ENCODE measurements at places on chromosomes 3 and 15.

DNA sequence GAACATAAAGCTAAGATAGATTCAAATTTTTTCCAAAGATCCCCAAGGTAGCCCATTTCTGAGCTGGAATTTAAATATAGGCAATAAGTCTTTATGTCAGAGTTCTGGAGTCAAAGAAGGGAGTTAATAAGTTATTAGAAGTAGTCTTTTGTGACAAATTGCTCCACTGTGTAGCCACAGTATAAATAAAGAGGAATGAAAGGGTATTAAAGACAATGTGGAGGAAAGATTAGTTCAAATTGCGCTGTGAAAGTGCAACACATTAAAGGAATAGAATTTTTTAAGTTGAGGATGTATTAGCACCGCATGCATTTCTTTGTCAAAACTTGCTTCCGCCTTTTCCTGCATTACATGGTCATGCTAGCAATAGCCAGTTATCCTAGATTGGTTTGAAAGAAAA lies 666.6 kb upstream of the CCDC54 start:
- DNase-seq, result no peak

DNA sequence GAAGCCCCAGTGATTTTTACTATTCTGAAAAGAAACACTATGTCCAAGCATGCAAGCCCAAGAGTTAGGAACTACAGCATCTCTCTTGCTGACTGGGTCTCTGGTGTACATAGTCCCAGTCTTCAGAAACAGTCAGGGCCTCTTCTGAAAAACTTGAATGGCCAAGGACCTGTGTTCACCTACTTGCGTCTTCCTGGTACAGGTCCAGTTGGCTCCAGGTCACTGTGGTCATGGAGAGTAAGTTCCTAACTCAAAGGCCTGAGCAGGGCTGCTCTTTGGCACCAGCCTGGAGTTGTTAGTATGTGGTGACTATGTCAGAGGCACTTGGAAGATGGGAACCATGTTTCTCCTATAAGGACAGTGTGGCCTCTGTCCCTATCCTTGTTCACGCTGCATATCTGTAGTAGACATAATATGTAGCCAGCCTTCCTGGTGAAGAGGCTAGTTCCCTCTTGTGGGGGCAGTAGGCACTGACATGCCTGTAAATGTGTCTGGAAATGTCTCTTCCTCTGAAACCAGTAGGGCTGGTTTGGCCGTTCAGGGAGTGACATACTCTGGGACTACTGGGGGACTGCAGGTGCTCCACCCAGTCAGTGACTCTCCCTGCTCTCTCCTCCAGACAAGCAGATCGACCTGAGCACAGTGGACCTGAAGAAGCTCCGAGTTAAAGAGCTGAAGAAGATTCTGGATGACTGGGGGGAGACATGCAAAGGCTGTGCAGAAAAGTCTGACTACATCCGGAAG lies 2.6 kb upstream of the RBM15B start:
- peak; percentile 71 for DNase-seq

GRCh38 chr3:18556503-18557135 lies 131.5 kb upstream of the SATB1 start:
- DNase-seq, result peak; percentile 45

GRCh38 chr3:108447096-108447847 lies 63.1 kb downstream of the MYH15 start:
- DNase-seq, result no peak

- DNase-seq, result no peak
Observed at GRCh38 chr3:77042882-77043281, 3.0 kb downstream of the ROBO2 start.

DNA sequence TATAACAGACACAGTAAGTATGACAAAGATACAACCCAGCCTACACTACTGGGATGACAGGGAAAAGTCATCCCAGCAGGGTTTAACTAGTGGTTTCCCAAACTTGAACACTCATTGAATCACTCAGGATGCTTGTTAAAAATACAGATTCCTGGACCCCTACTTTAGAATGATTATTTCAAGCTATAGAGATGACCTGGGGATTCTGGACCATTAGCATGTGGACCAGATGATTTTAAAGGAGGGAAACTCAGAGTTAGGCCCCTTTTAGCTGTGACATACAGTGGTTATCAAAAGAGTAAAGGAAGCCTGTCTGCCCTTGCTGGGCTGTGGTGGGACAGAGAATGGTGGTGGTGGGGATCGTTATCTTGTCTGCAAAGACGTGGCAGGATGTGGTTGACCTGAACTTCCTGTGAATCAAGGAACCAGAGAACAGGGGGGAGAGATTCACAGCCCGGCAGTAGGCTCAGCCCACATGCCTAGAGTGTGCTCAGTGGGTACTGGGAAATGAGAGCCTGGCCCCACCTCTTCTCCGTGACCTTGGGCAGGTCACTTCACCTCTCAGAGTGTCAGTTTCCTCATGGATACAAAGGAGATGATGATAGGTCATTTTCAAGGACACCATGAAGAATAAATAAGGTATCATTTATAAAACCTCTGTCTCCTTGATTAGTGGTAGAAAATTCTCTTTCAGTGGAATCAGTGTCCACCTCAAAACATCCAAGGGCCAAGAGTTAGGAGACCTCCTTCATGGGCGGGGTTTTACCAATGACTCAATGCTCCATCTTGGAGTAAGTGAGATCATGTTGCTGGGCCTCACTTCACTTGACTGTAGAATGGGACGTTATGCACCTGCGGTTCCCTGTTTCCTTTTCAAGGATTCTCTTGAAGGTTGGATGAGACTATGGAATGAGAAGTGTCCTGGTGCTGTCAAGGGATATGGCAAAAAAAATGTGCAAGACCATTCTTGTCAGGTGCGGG lies 306.5 kb downstream of the RPLP1 start:
- DNase-seq, result no peak

DNA sequence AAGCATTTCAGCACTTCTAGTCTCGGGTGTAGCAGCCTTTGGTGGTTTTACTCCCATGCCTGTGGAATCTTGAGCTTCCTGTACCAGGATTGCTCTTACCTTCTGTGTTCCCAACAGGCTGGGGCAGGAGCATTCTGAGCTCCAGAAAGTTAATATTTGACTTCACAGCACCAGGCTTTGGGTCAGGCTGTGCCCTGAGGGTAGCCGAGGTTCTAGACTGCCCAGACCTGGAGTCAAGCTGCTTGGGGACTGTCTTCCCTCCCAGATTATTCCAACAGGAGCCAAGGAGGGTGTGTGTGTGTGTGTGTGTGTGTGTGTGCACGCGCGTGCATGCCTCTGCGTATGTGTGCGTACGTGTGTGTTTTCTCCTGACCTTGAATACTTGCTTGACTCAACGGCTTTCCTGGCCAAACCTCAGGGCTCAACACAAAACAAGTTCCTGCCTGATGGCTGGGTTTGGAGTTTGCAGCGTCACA lies 94.8 kb downstream of the FLNB start:
- peak; percentile 71 for DNase-seq

DNA sequence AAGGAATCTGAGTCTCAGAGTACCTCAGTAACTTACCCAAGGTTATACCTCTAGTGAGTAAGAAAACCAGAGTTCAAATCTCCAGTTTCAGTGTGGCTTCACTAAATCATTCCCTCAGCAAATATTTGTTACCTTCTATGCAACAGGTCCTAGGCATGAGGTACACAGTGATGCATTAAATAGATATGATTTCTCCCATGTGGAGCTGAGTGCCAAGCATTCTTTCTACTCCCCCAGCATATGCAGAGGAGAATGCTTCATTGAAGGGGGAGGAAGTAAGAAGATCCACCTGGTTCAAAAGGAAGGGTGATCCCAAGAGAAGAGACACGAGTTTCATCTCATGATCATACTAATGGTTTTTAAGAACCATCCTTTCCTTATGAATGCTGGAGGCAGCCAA lies 6.8 kb upstream of the MTHFS start:
- DNase-seq, result no peak

DNA sequence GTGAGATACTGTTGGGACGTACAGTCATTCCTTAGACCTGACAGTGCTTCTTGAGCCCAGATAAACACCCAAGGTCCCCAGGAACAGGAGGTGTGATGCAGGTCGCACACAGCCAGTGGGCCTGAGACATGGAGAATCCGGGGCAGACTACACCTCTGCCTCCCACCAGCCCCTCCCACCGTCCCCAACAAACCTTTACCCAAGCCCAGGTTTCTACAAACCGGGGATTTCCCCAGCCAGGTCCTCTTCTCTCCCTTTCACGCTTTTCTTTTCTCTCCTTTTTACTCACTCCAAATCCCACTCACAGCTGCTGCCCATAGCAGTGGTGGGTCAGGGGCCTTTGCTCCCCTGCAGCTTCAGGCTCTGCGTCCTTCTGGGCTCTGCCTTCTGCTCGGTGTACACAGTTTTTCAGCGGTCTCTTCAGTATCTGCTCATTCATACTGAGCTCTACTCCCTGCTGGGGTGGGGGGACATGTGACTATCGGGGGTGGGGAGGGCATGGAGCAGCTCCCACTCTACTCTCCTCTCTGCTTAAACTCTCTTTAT lies 4.8 kb upstream of the PCSK6 start:
- no peak for DNase-seq

Data from epithelial cell of prostate (primary cell).